ENCODE measurements at places on chromosomes 11 and 22.

DNA sequence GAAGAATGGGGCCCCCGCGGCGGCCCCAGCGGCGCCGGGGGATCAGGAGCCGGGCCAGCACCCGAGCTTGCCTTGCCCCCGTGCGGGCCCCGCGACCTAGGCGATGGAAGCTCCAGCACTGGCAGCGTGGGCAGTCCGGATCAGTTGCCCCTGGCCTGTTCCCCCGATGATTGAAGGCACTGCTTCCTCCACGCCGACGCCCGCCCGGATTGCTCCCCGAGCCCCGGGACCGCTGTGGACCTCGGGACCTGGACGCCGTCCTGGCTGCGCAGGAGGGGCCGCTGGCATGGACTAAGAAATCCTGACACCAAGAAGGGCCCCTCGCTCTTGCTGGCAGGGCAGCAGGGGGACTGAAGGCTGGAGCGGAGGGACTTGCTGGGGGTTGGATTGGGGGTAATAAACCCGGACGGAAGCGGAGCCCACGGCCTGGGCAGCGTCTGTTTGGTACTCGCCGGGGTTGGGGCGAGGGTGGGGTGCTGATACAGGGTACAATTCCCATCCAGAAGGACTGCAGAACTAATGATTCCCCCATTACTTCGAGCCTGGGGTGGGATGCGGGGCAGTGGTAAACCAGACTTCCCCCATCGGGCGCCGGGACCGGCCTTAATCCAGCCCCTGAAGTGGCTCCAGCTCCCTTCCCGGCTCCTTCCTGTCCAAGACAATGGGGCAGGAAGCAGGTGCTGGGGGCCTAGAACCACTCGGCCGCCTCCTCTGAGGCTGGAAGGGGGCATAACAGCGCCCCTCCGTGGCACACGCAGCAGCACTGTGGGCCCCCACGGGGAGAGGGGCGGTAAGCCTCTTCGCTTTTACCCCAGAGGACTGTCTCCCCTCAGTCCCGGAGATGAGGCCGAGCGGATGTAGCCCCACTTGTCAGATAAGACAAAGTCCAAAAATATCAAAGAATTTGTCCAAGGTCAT lies 1.0 kb downstream of the CCDC85B start:
- DNase-seq: peak; percentile 52
- peak overlapping the region; percentile 57 for H3K4me3 ChIP-seq
- peaks cover 12% of the 10 kb centered on the region for H3K27me3 ChIP-seq
- H3K4me1 ChIP-seq: peaks cover 23% of the 10 kb centered on the region

GRCh38 chr11:68216171-68216938 lies 3.3 kb upstream of the KMT5B start:
- no peaks in the 10 kb centered on the region for H3K36me3 ChIP-seq
- no peak overlapping the region for H3K4me3 ChIP-seq
- DNase-seq: no peak
- H3K4me1 ChIP-seq: peaks cover 7% of the 10 kb centered on the region
- H3K27me3 ChIP-seq: no peaks in the 10 kb centered on the region

DNA sequence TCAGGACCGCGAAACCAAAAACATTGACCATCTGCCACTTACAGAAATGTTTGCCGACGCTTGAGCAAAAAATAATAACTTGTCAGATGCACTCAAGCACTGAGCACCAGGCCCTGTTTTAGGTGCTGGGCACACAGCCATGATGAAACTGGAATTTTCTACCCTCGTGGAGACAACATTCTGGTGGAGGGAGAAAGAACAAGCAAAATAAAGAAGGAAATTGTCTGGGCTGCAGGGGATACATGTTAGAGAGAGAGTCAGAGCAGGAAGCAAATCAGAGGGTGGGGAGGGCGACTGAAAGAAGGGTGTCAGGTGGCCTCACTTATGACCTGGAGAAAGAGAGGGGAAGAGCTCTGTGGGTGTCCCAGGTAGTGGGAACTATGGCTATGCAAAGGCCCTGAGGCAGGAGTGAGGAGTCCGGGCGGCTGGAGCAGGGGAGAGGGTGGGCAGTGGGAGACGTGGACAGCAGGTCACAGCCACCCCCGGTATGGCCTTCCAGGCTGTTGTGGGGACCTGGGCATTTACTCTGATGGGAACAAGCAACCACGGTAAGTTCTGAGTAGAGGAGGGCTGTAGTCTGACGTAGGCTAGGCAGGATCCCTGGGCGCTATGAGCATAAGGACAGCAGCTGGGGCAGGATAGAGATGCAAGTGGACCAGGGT lies 78.8 kb downstream of the MYEOV start:
- DNase-seq: no peak
- no peaks in the 10 kb centered on the region for H3K36me3 ChIP-seq
- H3K4me3 ChIP-seq: no peak overlapping the region
- no peak overlapping the region for H3K27ac ChIP-seq
- H3K27me3 ChIP-seq: no peaks in the 10 kb centered on the region
- H3K4me1 ChIP-seq: no peaks in the 10 kb centered on the region

GRCh38 chr11:11876458-11876857 lies 34.7 kb downstream of the USP47 start:
- no peak for DNase-seq
- H3K4me1 ChIP-seq: peaks cover 16% of the 10 kb centered on the region
- no peaks in the 10 kb centered on the region for H3K36me3 ChIP-seq
- H3K4me3 ChIP-seq: no peak overlapping the region
- no peak overlapping the region for H3K27ac ChIP-seq

DNA sequence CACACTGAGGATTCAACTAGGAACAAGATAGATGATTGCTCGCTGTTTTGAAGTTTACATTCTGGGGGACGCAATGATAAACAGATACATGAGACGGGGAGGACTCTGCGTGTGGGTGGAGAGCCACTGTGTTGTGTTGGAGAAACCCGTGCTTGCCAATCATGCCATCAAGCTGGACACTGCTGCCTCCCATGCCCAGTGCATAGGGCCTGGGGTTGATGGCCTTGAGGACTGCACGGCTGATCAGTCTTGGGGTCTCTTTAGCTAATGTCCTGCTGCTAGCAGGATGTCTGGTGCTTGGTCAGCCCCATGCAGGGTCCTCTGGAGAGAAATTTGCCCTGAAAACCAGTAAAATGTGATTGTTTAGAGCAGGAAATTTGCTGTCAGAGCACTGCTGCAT lies 221.2 kb upstream of the B3GAT1 start:
- H3K36me3 ChIP-seq: no peaks in the 10 kb centered on the region
- H3K4me1 ChIP-seq: no peaks in the 10 kb centered on the region
- DNase-seq: no peak
- H3K27ac ChIP-seq: no peak overlapping the region
- H3K4me3 ChIP-seq: no peak overlapping the region

GRCh38 chr11:26708736-26709456 lies 13.0 kb downstream of the SLC5A12 start:
- no peak overlapping the region for H3K4me3 ChIP-seq
- DNase-seq: no peak
- peaks cover 16% of the 10 kb centered on the region for H3K4me1 ChIP-seq
- no peaks in the 10 kb centered on the region for H3K27me3 ChIP-seq
- peak overlapping the region; percentile 31 for H3K27ac ChIP-seq

GRCh38 chr11:96815236-96815635 lies 425.4 kb downstream of the JRKL start:
- no peak overlapping the region for H3K27ac ChIP-seq
- no peaks in the 10 kb centered on the region for H3K27me3 ChIP-seq
- H3K4me3 ChIP-seq: no peak overlapping the region
- no peak for DNase-seq
- H3K36me3 ChIP-seq: no peaks in the 10 kb centered on the region

DNA sequence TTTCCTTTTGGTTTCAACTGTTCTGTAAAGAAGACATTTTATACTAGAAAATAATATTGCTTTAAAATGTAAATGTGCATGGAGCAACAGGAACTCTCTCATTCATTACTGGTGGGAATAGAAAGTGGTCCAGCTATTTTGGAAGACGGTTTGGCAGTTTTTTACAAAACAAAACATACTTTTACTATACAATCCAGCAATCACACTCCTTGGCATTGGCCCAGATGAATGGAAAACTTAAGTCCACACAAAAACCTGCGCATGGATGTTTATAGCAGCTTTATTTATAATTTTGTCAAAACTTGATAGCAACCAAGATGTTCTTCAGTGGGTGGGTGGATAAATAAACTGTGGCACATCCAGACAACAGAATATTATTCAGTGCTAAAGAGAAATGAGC lies 49.9 kb upstream of the SEPTIN5 start:
- H3K36me3 ChIP-seq: no peaks in the 10 kb centered on the region
- no peak for DNase-seq
- no peaks in the 10 kb centered on the region for H3K27me3 ChIP-seq
- H3K27ac ChIP-seq: no peak overlapping the region
- no peak overlapping the region for H3K4me3 ChIP-seq

DNA sequence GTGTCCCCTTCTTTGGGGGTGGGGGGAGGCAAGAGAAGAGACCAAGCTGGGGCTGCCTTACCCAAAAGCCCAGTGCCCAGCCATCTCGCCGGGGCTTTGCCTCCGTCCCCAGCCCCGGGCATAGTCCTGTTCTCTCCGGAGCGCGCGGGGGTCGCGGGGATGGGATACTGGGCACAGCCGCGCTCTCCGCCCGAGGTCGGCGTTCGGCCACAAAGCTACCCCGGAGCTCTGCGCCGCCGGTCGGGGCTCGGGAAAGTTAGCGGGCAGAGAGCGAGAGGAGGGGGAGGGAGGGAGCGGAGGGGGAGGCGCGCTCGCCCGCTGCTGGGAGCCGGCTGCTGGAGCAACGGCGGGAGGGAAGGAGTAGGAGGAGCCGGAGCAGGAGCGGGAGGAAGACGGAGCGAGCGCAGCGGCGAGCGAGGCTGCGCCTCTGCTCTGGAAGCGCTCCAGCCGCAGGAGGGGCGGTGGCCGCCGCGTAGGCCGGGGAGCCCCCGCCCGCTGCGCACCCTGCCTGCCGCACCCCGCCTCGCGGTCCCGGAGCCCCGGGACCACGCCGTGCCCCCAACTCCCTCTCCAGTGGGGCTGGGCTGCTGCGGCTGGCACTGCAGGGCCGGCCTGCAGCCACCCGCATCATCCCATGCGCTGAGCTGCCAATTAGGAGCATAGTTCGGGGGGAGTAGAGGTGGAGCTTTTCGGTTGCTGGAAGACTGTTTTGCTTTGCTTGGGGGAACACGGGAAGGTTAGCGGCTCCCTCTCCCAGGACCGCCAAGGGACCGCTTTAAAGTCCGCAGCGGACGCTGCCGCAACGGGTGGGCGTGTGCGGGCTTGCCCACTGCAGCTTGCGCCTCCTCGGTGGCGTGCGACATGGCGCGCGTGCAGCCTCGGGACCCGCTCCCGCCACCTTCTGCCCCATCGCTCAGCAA lies at the start of gene SCN4B:
Gene SCN4B (minus strand): TSS at position 272 of the 920 bp plus-strand sequence. CDS start 150 bp downstream, at position 122.
- peak; percentile 70 for DNase-seq
- peak within 1 kb of the TSS; percentile 54 for H3K4me3 ChIP-seq
- no peak within 1 kb of the TSS for H3K27ac ChIP-seq
- H3K4me1 ChIP-seq: no peaks in the 10 kb centered on the region

- no peak overlapping the region for H3K27ac ChIP-seq
- no peak overlapping the region for H3K4me3 ChIP-seq
- H3K4me1 ChIP-seq: peaks cover 4% of the 10 kb centered on the region
- no peaks in the 10 kb centered on the region for H3K27me3 ChIP-seq
- H3K36me3 ChIP-seq: no peaks in the 10 kb centered on the region
Measured at GRCh38 chr11:28400331-28401100, 292.3 kb downstream of the METTL15 start.

DNA sequence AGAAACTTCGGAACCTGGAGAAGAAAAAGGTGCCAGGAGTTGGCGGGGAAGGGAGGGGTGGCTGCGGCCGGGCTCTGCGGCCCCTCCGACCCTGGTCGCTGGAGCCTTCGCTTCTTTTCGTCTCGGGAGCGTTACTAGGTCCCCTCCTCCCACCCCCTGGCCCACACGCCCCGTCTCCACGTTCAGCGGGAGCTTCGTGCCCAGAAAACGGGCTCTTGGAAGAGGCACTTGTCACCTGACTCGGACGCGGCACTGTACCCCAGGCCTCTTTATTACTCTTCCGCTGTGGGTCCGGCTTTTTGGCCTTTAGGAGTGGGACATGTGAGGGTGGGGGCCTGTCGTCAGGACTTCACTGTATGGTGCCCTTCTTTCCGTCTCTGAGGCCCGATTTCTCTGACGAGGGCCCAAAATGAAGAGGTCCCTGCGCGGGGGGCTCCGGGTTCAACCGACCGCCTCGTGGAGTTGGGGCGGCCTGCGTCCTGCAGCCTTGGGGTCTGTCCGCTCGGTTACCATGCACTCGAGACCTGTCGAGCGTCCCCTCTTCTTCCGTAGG lies 1.2 kb downstream of the CAPRIN1 start:
- H3K27ac ChIP-seq: peak overlapping the region; percentile 99
- H3K4me1 ChIP-seq: peaks cover 29% of the 10 kb centered on the region
- H3K36me3 ChIP-seq: peaks cover 4% of the 10 kb centered on the region
- peak overlapping the region; percentile 98 for H3K4me3 ChIP-seq

- DNase-seq: peak; percentile 72
- no peak overlapping the region for H3K4me3 ChIP-seq
- no peaks in the 10 kb centered on the region for H3K4me1 ChIP-seq
- no peak overlapping the region for H3K27ac ChIP-seq
- no peaks in the 10 kb centered on the region for H3K27me3 ChIP-seq
Measured at GRCh38 chr11:1050581-1051355, 14.2 kb upstream of the MUC6 start.

- no peaks in the 10 kb centered on the region for H3K36me3 ChIP-seq
- no peak overlapping the region for H3K4me3 ChIP-seq
- H3K27me3 ChIP-seq: no peaks in the 10 kb centered on the region
- H3K27ac ChIP-seq: peak overlapping the region; percentile 96
- peak; percentile 90 for DNase-seq
- H3K4me1 ChIP-seq: peaks cover 84% of the 10 kb centered on the region
Measured at GRCh38 chr11:12182676-12183541, 72.5 kb downstream of the MICAL2 start.

DNA sequence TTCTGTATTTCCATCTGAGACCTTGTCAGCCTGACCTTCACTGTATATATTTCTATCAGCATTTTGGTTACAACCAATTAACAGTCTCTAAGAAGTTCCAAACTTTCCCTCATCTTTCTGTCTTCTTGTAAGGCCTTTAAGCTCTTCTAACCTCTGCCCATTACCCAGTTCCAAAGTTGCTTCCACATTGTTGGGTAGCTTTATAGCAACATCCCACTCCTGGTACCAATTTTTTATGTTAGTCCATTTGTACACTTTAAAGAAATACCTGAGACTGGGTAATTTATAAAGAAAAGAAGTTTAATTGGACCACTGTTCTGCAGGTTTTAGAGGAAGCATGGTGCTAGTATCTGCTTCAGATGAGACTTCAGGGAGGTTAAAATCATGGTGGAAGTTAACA lies 1979.7 kb upstream of the RAG2 start:
- no peaks in the 10 kb centered on the region for H3K27me3 ChIP-seq
- H3K27ac ChIP-seq: no peak overlapping the region
- H3K4me1 ChIP-seq: no peaks in the 10 kb centered on the region
- no peak for DNase-seq

DNA sequence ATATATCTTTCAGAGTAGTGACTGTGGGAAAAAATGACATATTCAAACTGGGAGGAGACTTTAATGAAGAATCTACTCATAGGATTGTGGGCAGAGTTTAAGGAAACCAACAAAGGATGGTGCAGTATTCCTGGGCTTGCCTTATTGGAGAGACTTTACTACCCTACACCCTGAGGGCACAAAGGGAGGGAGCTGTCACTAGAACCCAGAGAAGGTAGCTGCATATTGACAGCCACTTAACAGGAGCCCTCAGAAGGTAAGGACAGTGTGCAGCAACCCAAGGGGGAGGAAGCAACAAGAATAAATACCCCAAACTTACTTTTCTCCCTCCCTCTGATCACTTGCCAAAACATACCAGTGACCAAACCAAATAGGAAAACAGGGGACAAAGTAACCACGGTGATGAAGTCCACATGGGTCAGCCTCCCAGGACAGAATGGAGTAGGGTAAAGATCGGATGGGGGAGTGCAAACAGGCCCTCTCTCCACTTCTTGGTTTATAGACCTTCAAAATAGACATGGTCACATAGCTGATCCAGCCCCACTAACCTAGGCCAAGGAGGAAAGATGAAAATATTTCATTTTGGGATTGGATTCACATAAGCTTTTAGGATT lies 121.8 kb upstream of the SESN3 start:
- H3K4me1 ChIP-seq: no peaks in the 10 kb centered on the region
- H3K4me3 ChIP-seq: no peak overlapping the region
- H3K27me3 ChIP-seq: no peaks in the 10 kb centered on the region
